ENCODE measurements at places on chromosomes 5 and 9. TPM values are rescaled to one million over a fixed set of nuclear protein-coding genes. Genes with fewer than 3 reads are reported as not detected.

The CAMK4 gene
- 75.1 TPM for total RNA-seq

The SEMA5A gene
- 27.5 TPM for total RNA-seq

The SCGB3A2 gene
- total RNA-seq: not detected

The FBP2 gene
- total RNA-seq: not detected

The IRGM gene
- total RNA-seq: 0.45 TPM

The EXOSC2 gene
- 38.1 TPM for total RNA-seq

The FRRS1L gene
- total RNA-seq: 108 TPM

The PCDHA6 gene
- 26.8 TPM for total RNA-seq

The SMIM33 gene
- total RNA-seq: not detected

The KDM4C gene
- 61.5 TPM for total RNA-seq

The BARHL1 gene
- 19.3 TPM for total RNA-seq

The SKP2 gene
- total RNA-seq: 24.7 TPM

The ADAMTSL1 gene
- total RNA-seq: 17.5 TPM

The FREM1 gene
- total RNA-seq: 37.3 TPM
